ENCODE measurements at places on chromosomes 5 and 9.

DNA sequence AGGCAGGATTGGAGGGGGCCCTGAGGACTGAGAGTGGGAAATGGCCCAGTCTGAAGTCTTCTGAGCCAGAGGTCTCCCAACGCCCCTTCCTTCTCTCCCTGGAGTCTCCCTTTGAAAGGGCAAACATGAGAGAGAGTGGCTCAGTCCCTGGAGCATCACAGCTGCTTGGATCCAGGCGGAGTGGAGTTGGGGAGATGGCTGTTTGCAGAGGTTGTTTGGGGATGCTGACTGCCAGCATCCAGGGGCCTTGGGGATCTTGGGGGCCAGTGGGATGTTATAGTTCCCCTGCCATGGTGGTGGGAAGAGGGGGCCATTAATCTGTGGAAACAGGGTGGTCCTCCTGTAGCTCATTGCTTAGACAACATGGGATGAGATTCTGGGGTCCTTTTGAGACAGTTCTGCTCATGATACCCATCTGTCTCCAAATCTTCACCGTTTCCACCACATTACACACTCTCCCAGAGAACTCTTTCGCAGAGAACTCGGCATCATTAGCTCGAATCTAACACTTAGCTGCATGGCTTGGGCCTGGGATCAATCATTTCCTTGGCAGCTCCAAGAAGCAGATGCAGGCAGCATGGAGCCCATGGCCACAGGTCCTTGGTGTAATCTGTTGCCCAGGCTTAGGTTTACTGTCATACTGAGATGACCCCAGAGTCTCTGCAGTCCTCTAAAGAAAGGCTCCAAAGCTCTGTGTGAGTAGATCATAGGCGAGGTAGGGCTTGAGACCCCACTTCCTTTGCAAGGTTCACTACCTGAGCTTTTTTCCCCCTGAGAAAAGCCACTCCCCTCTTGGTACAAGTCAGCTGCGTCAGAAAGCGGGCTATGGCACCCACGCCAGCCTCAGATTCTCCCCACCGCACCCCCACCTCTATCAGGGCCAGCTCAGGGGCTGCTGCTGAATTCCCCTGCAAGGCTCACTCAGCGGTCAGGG lies 54.4 kb upstream of the SH3PXD2B start:
- DNase-seq: no peak

DNA sequence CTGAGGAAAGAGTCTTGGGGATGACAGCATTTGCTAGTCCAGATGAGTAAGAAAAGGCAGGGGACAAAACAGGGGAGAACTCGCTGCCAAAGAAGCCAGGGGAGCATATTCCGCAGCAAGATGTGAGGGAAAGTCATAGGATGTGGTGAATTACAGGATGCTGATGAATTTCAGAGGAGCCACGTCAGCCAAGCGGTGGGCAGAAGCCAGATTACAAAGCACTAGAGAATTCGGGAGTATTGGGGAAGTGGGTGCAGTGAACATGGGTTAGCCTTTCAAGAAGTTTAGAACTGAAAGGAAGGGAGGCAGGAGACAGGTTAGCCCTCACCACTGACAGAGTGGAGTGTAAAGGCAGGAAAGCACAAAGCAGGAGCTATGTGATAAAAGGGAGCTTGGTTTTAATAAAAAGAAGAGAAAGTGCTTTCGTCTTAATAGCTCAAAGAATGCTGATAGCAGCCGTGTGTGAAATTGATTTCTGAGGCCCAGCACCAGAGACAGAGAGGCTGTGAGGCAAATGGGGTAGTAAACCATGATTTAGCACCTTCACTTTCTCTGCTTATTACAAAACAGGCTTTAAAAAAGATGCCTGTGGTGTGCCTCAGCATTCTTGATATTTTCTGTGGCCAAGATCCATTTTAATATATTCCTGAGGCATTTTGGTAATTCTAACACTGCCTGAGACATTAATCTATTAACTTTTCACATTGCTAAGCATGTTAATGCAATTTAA lies 16.9 kb downstream of the ADAMTSL1 start:
- DNase-seq: no peak

- DNase-seq: no peak
Measured at GRCh38 chr5:168234133-168234532, 57.3 kb upstream of the WWC1 start.

GRCh38 chr5:180804129-180804618 lies 1.6 kb upstream of the MGAT1 start:
- DNase-seq: peak; percentile 65

GRCh38 chr9:121574774-121575519 lies 75.3 kb upstream of the GGTA1 start:
- no peak for DNase-seq

- no peak for DNase-seq
Measured at GRCh38 chr5:154999865-155000264, 13.7 kb upstream of the KIF4B start.

GRCh38 chr9:136159851-136160250 lies 41.2 kb upstream of the TMEM250 start:
- DNase-seq: no peak

DNA sequence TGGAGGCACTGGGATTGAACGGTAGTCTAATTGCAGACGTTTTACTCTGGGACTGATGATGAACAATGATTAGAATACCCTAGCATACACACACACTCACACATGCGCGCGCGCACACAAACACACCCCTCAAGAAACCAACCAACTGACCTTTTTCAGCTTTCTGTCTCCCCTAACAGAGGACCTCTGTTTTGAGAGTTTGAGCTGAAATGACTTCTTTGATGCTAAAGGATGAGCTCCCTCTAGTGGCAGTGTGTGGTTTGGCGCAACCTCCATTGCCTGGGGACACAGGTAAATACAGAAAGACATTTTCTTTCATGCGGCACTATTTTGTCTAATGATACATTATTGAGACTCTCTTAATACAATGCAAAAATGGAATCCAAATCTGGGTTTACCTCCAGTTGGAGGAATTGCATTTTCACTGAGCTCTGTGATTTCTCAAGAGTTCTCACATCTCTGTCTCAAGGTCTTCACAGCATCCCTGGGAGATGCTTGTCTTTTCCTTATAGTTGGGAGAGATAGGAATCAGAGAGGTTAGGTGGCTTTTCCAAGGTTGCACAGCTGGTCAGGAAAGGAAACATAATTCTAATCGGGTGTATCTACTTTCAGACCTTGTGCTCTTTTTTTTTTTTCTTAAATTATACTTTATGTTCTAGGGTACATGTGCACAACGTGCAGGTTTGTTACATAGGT lies 187.5 kb downstream of the TMEM38B start:
- peak; percentile 59 for DNase-seq

GRCh38 chr9:85392260-85392659 lies 349.5 kb downstream of the AGTPBP1 start:
- DNase-seq: no peak

DNA sequence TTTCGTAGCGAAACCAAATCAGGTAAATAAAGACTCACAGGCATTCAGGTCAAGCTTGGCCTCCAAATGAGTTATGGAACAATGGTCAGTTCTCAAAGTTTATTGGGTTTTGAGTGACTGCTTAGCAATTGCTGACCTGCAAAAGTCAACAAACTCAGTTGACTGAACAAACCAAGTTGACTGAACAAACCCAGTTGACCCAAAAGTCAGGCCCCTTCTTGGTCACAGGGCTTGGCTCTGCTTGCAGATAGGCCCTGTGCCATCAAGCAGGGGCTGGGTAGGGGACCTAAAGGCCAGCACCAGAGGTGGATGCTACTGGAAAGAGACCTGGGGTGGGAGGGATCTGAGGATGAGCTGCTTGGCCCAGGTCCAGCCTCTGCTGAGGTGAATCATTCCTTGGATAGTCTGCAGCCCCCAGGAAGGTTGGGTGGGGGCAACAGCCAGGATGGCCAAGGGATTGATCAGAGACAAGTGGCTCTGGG lies 64.6 kb downstream of the GADD45G start:
- no peak for DNase-seq

GRCh38 chr5:22539762-22540161 lies 313.4 kb downstream of the CDH12 start:
- no peak for DNase-seq

- DNase-seq: no peak
Measured at GRCh38 chr5:14447958-14448911, 133.4 kb upstream of the OTULINL start.

GRCh38 chr5:77355080-77355479 lies 137.0 kb downstream of the WDR41 start:
- no peak for DNase-seq

GRCh38 chr5:143052967-143053682 lies 282.9 kb downstream of the ARHGAP26 start:
- DNase-seq: no peak

- DNase-seq: no peak
Measured at GRCh38 chr5:92822183-92822582, 758.8 kb downstream of the NR2F1-AS1 start.

DNA sequence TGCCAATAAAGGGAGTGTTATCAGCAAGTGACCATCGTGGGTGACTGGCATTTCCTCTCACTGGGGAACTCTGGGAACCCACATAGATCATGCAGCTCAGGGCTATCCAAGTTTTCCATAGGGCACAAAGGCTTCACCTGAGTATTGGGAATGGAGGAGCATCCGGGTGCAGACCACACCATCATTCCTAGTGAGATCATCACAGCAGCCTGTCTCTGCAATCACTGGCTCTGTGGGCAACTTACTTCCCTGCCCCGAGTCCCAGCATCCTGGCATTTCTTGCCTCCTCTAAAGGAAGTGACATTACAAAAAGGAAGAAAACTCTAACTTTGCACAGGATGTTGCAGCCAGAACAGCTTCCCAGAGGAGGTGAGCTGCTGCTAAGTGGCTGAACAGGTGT lies 80.6 kb upstream of the SHB start:
- DNase-seq: no peak

DNA sequence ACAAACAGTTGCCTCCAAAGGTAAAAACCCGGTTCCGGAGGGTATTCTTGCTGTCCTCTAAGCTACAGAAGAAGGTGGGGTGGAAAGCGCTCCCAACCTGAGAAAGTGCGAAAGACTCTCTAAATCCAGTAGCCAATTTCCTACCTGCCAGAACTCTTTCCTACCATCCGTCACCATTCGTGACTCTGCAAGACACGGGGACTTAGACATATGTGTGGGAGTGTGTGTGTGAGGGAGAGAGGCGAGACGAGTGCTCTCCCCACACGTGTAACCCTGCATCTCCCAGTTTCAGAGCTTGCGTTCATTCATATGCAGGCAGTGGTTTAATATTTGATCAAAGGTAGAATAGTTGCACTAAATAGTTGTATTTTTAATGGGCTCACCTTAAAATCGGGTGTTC lies 473 bp upstream of the GABRA1 start:
- no peak for DNase-seq

DNA sequence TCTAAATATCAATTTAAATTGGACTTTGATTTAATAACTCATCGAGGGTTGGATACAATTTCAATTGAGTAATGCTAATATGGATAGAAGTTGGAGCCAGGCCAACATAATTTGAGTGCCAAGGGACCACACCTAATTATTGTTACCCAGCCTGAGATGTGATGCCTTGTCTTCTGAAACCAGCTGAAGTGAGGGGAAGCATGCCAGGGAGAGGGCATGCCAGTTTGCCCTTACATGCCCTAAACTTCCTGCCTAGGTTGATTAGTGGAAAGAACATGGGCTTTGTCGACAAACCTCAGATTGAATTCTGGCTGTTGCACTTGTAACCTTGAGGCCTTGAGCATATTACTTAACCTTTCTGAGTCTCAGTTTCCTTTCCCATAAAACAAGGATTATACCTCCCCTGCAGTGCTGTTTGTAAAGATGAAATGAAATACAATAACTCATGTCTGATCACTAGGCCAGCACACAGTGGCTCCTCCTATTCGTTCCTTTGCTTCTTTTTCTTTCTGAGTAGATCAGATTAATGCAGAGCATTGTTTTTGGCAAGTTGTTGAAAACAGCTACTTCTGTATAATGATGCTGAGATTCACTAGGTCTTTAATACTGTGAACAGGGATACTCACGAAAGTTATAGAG lies 412.8 kb downstream of the TLE4 start:
- DNase-seq: no peak

All from CD8-positive, alpha-beta T cell (primary cell).